Hippocampal formation (tissue), 2 donors: ENCODE measurements at places on chromosomes 12 and 14.

DNA sequence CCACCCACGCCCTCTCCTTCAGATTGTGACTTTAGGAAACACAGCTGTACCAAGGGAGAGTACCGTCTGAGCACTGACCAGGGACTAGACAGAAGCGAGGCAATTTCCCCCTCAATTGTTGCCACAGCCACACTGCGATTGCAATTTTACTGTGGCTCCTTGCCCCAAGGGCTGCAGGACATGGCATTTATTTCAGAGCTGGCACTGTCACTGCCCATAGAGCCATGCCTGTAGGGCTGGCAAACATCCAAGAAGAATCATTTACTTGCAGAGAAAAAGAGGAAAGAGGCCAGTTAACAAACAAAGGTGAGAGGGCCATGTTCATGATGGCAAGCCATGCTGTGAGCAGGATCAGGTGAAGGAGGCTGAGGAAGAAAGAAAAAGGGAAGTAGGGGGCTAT, 129.6 kb downstream of the EMP1 start:
- DNase-seq, result no peak

DNA sequence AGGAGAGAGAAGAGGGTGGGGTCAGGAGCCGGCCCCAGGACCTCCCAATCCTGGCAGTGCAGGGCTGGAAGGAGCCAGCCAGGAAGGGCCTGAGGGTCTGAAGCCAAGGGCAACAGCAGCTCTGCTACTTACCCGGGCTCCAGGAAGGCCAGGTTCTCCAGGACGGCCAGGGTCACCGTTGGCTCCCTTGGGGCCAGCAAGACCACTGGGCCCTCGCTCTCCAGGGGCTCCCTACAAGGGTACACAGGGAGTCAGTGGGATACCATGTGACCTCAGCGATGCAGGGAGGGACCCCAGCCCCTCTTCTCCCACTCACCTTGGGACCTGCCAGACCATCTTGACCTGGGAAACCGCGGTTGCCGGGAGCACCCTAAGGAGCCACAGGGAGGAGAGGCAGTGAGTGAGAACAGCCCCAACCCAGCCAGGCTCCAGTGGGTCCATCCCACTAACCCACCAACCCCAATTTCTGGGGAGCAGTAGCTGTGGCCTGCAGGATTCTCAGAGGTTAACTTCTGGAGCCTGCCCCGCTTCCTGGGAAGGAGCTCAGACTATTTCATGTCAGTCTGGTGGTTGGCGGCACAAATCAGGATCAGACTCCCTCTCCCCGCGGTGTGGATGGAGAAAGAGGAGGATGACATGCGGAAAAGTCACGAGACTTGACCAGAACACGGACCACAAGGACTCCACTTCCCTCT, 18.5 kb downstream of the COL2A1 start:
- no peak for DNase-seq

DNA sequence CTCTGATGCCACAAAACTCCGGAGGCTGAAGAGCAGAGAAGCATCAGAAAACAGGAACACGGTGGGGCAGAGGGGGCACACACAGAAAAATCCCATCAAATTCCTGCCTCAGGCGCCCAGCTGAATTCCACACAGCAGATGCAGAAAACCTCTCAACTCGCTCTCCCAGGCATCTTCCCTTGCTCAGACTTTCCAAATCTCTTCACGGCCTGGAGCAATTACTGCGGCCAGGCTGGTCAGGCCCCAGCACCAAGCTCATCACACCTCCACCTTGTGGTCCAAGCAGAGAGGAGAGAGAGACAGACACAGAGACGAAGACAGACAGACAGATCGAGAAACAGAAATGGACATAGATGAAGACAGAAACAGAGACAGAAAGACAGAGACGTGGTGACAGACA, 89.0 kb downstream of the NCOR2 start:
- no peak for DNase-seq

DNA sequence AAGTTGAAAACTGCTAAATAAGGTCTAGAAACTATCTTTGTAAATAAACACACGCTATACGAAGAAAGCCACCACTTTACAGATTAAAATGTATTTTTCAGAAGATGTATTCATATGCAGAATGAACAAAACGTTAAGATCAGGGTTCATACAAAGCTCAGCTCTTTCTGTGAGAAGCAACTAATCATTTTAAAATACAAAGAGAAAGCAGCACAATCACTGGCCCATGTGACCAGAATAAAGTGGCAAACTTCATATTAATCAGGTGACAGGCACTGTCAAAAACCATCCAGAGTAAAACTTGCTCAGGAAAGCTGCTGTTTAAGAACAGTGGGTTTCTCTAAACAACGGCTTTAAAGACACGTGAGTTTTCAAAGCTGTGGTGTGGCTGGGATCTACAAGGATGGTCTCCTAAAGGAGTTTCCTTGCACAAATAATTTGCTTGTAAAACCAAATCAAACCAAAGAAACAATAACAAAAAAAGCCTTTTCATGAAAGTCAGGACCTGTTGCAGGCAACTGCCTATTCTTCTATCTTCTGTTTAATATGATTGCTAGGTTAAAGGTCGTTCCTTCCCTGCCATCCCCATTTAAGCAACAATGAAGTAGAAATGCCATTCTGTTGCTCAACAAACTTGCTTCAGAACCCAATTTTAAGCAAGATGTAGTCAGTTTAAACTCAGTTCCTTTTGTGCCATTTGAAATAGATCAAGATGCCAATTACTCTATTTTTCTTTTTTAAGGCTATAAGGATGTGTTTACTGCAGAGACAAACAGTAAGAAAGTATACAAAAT, 22.3 kb downstream of the SEL1L start:
- DNase-seq, result no peak

- DNase-seq, result no peak
Measured at GRCh38 chr12:69483700-69484099, 13.5 kb downstream of the FRS2 start.

GRCh38 chr12:65609359-65609771, 214.9 kb upstream of the HMGA2 start:
- no peak for DNase-seq

DNA sequence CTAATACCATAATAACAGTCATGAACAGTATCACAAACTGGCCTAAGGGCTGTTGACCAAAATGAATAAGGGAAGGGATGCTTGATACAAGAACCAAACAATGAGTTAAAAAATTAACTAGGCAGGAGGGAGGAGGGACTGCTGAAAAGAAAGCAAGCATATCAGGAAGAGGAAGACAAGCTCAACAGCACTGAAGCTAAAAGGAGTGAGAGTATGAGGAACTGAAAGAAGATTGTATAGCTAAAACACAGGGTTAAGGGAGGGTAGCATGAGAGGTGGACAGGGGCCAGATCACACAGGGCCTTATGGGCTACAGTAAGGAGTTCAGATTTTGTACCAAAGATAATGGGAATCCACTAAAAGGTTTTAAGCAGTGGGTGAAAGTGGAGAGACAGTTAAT, 34.1 kb downstream of the ITGA7 start:
- peak; percentile 4 for DNase-seq

DNA sequence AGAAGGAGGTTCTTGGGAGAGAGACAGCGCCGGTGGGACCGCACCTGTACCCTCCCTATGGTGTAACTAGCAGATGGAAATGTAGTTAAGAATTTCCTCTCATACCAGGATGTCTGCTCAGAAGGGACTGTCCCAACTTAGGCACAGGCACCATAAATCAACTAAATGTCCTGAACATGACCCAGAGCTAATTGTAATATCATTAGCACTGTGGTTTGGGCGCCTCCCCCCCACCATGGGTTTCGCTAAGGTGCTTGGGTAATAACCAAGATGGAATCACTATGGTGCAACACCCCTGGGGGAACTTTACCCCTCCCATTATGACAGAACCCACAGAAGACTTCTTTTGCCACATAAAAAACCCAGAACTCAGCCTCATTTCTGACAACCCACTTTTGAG, 15.9 kb downstream of the ZNF641 start:
- DNase-seq, result no peak

DNA sequence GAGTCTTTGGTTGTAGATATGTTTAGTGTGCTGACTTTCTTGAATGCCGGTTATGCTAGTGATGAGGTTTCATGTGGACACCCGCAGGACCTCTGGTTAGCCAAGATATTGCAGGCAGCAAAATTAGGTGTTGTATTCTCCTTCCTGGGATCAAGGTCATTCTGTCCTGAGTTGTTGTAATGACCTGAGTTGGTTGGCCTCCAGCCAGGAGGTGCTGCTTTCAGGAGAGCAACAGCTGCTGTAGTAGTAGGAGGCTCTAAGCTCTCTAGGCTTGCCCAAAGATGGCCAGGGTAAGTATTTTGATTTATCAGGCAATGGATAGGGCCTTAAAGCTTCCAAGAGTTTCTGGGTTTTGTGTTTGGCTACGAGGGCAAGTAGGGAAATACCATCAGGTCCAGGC, 56.0 kb upstream of the BDKRB2 start:
- DNase-seq, result no peak

DNA sequence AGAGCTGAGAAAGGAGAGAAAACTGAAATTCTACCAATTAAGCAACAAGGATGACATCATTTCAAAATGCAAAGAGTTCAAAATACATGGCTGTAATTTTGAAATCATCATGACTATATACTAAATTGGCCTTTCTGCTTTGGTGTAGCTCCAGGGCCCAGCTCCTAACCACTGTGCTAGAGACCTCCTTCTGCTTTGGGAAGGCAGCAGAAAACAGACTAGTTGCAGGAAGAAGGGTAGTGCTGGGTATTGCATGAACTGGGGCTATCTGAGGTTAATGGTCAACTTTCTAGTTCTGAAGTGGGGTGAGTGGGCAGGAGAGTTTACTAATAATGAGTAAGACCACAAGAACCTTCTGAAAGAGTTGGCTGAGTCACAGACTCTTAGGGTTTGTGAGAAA, 66.2 kb downstream of the PTGER2 start:
- DNase-seq, result no peak

GRCh38 chr12:32501835-32502333, 102.5 kb downstream of the FGD4 start:
- DNase-seq, result peak; percentile 86

DNA sequence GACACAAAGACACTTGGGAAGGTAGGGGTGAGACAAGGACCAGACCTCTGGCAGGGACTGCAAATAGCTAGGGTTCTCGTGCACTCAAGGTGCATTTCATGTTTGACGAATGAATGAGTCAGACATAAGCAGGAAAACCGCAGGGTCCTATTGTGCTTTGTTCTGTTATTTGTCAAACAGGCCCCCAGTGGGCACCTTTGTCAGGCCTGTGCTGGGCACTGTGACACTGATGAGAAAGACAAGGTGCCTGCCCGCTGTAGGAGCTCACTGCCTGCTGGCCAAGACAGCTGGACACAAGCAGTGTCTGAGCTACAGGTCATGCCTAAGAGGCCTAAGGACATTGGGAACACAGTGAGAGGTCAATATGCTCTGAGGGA, 2.3 kb downstream of the OTUB2 start:
- no peak for DNase-seq

GRCh38 chr12:92473564-92473963, 229.2 kb upstream of the PLEKHG7 start:
- no peak for DNase-seq

GRCh38 chr12:4307593-4308333, 13.2 kb upstream of the TIGAR start:
- DNase-seq, result peak; percentile 22

- no peak for DNase-seq
Measured at GRCh38 chr12:3453206-3453989, 37.6 kb upstream of the PRMT8 start.

DNA sequence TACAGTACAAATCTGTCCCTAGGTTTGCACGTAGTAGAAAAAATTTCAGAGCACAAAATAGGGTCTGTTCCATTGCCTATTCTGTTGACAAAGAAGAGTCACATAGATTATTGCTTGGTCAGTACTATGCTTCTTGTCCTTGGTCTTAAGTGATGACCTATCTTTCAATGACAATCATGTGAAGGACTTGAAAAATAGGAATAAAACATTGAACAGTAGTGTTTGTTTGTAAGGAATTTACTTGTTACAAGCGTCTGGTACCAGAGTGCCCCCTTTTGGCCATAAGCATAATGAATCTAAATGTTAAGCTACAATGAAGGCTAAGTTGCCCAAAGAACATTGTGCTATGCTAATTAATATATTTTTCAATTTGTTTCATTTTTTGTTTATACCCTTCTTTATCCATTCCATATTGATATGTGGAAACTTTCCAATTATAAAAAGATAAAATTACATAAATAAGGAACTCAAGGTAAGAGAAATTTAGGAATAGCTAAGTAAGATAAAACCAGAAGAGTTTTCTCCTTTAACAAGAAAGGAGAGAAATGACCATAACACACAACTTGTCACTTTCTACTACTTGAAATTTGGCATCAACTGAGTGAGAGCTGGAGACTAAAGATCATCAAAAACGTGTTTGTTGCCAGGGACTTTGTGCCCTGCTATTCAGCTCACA, 204.7 kb downstream of the EPS8 start:
- DNase-seq, result no peak

DNA sequence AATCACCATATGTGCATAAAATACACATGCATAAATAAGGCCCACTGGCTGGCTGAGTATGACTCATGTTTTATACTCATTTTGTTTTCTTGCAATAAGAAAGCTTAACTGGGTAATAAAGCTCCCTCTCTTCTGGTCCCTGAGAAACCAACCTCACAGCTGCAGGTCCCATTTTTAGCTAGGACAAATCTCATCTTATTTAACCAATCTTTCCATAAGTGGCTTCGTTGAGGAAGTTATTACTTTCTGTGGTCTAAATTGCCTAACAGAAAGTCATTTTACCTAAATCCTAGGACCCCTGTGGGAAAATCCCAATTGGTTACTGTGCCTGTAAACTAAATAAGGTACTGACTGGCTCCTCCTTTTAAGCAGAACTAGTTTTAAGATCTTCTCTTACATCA, 232.8 kb upstream of the FBXO33 start:
- DNase-seq, result no peak

DNA sequence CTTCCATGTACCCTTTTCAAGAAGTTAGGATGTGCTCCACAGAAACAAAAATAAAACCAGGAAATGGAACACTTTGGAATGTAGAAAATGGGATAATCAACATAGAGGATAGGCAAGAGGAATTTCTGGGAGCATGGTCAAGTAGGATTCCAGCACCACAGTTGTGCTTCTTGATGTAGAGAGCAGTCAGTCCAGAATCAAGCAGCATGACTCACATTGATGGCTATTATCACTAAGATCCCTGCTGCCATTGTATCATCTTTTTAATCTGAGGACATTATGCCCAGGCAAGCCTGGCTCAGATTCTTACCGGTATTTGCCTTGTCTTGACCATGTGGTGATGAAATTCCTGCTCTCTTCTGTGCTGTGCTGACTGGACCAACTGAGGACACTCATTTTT, 5.7 kb downstream of the ETFRF1 start:
- no peak for DNase-seq

- DNase-seq, result peak; percentile 52
Measured at GRCh38 chr14:89417465-89418225, 612 bp upstream of the FOXN3 start.

DNA sequence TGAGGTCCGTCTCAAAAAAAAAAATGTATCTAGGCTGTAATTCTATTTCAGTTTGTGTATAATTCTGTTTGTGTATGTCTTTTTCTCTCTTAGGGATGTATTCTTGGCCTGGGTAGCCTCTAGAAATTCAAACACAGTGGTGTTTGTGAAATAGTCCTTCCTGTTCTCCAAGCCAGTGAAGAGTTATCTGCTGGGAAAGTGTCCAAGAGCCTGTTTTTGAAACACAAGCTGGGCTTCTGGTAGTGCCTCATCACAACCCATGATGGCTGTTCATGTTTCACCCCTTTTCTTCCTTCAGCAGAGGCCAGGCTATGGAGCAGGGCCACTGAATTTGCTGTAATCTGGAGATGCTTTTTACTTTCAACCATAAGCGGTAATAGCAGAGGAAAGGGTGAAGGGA, 14.7 kb downstream of the METTL3 start:
- no peak for DNase-seq

- peak; percentile 35 for DNase-seq
Measured at GRCh38 chr14:58299401-58300330, 1.3 kb downstream of the ARID4A start.

GRCh38 chr14:89628521-89628920, 211.5 kb upstream of the FOXN3 start:
- no peak for DNase-seq
